ENCODE measurements at places on chromosomes 6 and 20. TPM values are rescaled to one million over a fixed set of nuclear protein-coding genes. Genes with fewer than 3 reads are reported as not detected.

- DNase-seq = no peak
Measured at GRCh38 chr20:25437153-25437581, 29.7 kb downstream of the GINS1 start.

DNA sequence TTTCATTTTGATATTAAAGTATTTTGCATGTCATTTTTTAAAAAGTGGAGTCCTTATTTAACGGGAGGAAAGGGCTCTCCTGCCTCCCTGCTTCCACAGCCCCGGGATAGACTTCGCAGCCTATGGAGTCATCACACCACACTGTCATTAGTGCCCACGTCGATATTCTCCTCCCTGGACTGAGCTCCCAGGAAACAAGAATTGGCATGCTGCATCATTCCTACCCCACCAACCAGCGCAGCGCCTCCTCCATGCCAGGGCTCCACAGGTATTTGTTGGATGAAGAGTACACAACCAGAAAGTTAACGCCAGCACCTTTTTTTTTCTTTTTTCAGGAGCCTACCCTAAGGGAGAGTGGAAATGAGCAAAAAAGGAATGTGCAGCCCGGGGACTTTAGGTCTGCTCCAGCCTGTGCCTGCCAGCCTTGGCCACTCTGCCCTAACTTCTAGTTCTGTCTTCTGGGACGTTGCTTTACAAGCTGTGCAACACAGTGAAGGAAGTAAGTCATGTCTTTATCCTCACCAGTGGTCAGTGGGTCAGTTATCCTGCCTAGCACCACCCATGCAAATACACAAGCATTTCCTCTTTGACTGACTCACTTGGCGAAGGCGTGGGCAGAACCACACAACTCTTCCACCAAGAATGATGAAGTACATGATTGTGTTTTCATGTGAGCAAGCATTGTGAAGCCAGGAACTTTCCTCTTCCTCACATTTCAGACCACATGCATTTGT lies 180.7 kb upstream of the UST start:
- no peak for DNase-seq

DNA sequence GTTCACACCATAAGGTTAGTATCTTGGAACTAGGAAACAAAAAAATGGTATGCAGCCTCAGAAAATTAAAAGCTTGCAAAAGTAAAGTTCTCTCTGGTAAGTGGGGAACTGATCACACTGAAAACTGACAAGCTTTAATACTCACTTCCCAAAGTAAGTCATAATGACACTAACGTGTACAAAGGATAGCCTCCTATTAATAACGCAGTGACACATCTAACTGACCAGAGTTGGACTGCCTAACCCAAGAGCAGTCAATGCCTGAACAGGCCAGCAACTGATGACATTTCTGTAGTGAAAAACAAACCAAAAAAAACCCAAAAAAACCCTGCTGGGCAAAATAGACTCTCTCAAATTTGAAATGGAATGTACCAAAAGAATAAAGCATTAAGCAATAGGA lies 30.7 kb downstream of the CHD6 start:
- DNase-seq = no peak

DNA sequence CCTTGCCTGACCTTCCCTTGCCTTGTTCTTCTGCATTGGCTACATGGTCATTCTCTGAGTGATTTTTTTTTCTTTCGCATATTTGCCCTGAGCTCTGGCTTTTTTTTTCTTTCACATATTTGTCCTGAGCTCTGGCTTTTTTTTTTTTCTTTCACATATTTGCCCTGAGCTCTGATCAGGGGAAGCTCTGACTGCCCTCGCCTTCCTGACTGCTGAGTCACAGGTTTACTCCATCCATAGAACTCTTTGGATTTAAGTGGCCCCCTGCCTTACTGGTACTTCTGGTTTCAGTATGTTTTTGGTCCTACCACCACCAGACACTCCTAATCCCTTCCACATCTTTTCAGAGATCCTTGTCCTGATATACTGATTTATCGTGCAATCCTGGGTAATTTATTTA lies 201.1 kb downstream of the OGFRL1 start:
- peak; percentile 42 for DNase-seq

EPB41L2 gene
- 90.2 TPM for total RNA-seq

PBOV1 gene
- not detected for total RNA-seq

GRCh38 chr6:137334094-137334493 lies 114.9 kb upstream of the IFNGR1 start:
- no peak for DNase-seq

DNA sequence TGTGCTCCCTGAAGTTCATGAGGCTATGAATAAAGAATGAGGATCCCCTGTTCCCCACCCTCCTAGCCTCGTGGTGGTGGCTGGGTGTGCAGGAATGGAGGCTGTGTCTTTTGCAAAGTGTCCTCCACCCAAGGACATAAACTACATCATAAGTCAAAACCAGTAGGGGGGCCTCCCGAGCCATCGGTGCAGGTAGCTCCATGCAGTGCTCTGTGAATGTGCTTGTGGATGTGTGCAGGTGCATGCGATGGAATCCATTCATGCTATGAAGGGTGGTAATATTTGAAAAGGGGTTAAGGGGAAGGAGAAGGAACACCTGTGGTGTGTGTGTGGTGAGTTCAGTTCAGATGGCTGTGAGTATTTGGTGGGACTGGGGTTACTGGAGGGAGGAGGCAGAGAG lies 197.3 kb downstream of the NRN1 start:
- no peak for DNase-seq

GRCh38 chr6:26088344-26088743 lies 1.1 kb downstream of the HFE start:
- no peak for DNase-seq

DNA sequence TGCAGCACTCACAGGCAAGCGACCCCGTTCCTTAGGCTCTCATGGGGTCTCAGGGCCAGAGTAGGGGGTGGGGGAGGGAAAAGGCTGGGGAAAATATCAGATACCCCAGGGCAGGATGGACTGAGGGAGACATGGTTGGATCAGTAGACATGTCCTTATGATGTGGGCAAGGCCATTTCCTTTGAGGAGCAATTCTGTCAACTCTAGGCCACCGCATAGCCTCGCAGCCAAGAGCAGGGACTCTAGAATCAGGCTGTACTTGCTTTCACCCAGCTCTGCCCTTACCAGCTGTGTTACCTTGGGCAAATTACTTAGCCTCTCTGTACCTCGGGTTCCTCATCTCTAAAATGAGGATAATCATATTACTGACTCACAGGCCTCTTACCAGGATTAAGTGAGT lies 2.2 kb upstream of the MAPK13 start:
- no peak for DNase-seq

- peak; percentile 77 for DNase-seq
Measured at GRCh38 chr6:35727231-35727934, 9.4 kb upstream of the ARMC12 start.

CFB gene
- 0.31 TPM for total RNA-seq

GRCh38 chr20:34628026-34628425 lies 48.9 kb downstream of the PIGU start:
- DNase-seq = no peak

- DNase-seq = no peak
Measured at GRCh38 chr6:169071394-169071793, 182.3 kb downstream of the THBS2 start.

DNA sequence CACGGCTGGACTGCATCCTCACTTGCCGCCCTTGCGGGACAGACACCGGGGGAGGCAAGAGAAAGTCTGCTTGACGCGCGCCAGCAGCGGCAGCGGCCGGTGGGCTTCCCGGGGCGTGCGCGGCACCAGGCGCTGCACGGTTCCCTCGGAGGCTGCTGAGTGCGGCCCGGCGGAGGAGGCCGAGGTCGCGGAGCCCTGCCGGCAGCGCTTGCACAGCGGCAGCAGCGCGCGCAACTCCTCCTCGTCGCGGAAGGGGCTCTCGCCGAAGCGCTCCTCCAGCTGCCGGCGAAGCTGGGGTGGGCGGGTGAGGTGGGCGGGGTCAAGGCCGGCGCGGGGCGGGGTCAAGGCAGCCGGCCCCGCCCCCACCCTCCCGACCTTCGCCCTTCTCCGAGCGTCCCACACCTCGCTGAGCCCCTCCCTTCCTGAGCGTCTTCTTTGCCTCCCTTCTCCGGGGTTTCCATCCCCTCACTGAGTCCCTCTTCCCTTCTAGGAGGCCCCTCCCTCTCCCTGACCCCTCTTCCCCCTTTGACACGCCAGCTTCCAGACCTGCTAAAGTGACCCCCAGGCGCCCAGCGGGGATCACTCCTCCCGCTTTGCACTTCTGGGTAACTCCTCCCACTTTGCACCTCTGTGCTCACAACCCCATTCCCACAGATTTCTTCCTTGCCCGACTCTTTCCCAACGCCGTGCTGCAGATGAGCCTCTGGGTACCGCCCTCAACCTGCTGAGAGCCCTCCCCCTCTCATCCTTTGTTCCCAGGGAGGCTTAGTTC lies 8.8 kb downstream of the DUSP15 start:
- peak; percentile 93 for DNase-seq

Measured in H9 (cell line).